ENCODE measurements at places on chromosomes 3 and 15.

- no peak for DNase-seq
These were observed 19.0 kb downstream of the ZIC4 start for GRCh38 chr3:147387291-147387884.

GRCh38 chr3:128965818-128966217 is 28.1 kb downstream of the CFAP92 start:
- no peak for DNase-seq

- no peak for DNase-seq
These were observed 237.5 kb downstream of the NTRK3 start for GRCh38 chr15:88018869-88019641.

DNA sequence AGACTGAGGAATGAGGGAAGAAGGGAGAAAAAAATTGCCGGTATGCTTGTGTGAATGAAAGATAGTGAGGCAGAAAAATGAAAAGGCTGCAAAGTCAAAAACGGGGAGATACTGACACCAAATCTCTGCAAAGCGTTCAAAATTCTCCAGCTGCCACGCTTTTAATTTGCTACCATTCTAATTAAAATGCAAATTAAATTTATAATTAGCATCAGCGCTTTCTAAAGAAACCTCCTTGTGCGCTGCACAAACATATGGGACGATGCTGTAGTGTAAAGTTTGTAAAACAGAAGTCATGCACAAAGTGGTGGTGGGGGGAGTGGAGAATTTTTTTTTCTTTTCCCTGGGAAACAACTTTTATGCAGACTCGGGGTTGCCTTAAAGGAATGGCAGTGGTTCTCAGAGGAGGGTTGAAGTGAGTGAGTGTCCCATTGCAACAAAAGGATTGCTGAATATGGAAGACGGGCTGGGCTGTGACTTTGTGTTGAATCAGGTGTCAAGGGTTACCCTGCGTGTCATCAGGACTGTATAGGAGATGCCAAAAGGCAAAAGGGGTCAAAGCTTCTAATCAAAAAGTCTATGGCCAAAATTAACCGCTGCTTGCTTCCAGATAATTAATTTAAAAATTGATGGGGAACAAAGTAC is 472.2 kb downstream of the NR2F2 start:
- no peak for DNase-seq

DNA sequence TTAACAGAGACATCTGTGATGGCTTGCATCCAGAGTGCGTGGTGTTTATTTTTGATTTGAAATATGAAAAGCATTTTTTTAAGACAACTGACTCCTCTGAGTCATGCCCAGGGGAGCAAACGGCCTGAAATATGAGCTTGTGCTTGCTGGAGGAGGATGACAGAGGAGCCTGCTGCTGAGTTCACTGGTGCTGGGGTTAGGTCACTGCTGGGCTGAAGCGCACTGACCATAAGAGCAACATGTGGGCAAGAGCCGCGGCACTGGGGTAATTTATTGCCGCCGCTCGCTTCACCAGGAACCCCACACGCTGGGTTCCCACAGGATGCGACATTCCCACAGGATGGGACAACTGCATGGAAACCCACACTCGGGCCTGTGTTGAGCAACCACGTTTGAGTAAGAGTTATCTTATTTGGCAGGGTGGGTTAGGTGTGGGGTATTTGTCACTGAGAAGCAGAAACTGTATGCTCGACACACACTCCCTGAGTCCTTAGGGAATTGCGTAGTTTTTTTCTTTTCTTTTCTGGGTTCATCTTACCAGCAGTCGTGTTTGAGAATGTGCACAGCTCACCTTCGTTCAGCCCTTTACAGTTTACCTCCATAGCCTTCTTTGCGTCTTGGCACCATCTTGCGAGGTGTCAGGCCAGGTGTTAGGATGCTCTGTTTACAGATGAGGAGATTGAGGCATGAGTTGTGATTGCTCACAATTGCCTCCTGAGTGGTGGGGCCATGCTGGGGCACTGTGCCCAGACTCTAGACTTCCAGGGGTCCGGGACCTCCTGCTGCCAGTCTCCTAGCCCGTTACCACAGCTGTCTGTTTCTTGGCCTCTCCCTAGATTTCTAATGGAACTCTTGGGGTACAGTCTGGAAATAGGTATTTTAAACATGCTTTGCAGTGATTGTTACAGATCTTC is 60.4 kb downstream of the SMAD3 start:
- no peak for DNase-seq

DNA sequence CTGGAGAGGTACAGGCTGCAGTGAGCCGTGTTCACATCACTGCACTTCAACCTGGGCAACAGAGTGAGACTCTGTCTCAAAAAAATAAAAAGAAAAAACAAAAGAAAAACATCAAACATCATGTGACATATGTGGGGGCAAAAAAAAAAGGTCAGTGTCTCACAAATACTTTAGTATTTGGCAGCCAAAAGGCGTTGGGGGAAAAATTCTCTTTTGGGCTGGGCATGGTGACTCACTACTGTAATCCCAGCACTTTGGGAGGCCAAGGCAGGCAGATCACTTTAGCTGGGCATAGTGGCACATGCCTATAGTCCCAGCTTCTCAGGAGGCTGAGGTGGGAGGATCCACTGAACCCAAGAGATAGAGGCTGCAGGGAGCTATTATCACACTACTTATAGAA is 47.6 kb downstream of the TMCC1 start:
- no peak for DNase-seq

- no peak for DNase-seq
These were observed 33.0 kb downstream of the DENND6A start for GRCh38 chr3:57659806-57660439.

GRCh38 chr3:9569054-9569453 is 15.4 kb upstream of the LHFPL4 start:
- no peak for DNase-seq

DNA sequence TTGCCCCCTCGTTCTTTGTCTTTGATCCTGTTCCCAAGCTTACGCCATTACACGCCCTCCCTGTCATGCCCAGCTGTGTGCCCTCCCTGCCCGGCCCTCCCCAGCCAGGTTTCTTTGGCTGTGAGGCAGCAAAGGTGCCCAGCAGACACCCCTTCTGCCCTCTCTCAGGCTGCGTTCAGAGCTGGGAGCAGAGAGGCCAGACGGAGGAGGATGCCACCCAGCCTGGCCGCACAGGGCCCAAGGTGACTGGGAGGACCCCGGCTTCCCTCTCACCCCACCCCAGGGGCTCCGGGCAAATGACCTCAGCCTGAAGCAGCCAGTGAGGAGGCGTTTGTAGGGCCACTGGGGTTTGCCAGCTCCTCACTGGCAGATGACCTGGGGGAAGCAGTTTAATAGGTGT is 30.8 kb upstream of the LACTB start:
- no peak for DNase-seq

GRCh38 chr3:29711255-29711771 is 430.4 kb downstream of the RBMS3 start:
- DNase-seq: no peak

DNA sequence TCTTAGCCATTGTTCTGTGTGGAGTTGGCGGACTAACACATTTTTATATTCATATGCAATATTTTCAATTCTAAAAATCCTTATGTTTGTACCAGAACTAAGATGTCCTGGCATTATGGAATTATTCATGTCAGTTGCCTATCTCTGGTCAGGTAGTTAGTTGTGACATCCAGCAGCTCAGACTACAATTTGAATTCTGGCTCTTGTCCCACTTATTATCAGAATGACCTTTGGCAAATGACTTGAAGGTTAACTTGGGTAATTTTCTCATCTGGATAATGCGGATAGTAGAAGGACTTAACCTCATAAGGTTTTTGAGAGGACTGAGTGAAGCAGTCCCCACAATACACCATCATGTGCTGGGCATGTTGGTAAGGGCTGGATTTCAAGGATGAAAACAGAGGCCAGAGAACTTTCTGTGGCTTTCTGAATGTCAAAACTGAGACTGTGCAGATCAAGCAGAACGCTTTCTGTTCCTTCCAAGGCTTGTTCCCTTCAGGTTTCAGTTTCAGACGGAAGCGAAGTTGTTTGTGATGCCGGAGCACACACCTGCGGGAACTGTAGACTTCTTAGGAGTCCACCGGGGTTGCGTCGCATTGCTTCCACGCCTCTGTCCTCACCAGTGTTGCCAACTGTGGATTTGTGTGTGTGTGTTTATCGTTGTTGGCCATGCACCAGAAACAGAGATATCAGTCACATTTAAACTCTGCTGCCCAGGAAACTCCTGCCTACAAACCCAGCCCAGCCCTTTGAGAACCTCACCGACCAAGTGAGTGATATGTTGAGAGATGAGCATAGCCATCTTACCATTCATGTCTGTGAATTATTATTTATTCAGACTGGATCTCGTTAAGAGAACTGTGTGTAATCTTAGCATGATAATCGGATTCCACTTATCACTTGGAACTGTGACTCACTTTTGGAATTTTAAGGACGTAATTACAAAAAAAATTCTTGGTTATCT is 76.0 kb downstream of the PTPRG start:
- DNase-seq: no peak

- no peak for DNase-seq
These were observed 36.9 kb upstream of the SKIL start for GRCh38 chr3:170320461-170321121.

DNA sequence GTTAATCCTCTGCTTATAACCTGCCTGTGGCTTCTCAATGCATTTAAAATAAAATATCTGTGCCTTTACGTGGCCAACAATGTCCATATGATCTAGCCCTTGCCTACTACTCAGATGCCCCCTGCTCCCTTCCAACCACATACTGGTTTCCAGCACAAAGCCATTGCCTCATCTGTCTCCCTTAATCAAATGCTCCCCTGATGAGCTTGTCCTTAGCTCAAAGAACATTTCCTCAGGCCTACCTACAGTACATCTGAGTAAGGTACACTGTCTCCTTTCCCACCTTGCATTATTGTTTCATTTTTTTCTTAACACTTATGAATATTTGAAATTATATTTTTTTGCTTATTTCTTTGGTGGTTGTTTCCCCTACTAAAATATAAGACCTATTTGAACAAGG is 5.9 kb upstream of the TSC22D2 start:
- DNase-seq: no peak

DNA sequence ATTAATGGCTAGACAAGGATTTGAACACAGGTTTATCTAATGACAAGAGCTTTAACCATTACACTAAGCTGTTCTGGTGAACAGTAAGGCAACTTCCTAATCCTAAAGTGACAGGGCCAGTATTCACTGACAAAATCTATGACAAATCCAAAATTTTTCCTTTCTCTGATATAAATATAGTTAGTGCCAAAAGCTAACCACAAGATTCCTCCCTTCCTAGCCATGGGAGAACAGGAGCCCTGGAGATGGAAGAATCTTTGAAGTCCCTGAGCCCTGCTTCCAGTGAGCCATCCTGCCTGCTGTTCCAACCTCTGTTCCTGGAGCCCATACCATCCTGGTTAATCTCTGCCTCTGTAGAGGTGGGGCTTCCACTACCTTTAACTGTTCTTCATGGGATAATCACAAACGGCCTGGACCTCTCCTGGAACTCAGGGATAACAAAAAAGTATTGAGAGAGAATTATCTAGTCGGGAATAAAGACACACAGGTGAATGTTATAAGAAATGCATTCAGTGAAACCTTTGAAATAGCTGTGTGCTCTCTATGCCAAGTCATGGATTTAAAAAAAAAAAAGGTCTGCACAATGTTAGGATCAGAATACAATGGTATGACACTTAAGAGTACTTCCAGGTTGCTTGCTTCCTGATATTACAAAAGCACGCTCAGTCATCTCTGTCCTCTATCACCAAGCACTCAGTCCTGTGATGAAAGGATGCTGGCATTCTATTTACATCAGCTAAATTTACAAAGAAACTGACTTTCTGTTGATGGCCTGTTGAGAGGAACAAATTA is 235.8 kb downstream of the SUCLG2 start:
- no peak for DNase-seq

DNA sequence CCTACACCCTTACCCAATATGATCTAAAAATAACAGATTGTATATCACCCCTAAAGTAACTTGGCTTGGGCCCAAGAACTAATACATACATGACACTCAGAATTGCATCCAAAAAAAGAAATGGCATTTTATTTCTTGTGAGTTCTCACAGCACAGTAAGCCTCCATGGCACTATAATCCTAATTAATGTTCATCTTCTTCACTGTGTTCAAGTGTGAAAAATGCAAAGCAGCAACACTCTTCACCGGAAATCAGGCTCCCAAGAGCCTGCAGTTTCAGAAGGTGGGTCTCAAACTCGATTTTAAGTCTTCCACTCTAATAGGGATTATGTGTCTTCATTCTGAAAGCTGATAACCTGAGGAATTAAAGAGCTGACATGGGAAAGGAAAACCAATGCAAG is 142.8 kb upstream of the TSC22D2 start:
- DNase-seq: peak; percentile 62

- no peak for DNase-seq
These were observed 474.3 kb downstream of the RSL24D1 start for GRCh38 chr15:54722342-54722986.

GRCh38 chr3:58135712-58136543 is 74.8 kb downstream of the DNASE1L3 start:
- no peak for DNase-seq

GRCh38 chr15:40054855-40055575 is 16.0 kb upstream of the SRP14 start:
- DNase-seq: no peak

DNA sequence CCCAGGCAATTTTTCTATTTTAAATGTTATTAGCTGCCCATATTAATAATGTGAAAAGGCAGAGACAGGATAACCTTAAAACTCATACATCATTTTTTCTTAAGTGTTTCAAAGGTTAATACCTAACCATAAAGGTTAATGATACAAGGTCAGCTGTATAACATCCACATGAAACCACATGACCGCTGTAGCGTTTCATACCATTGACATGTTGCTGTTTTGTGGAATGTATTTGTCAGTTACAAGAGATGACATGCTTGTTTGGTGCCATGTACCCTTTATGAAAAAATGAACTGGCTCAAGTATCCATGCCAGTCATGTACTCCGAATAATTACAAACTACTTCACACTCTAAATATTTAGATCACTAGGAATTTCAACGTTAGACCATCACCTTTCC is 207.4 kb downstream of the FMN1 start:
- no peak for DNase-seq

DNA sequence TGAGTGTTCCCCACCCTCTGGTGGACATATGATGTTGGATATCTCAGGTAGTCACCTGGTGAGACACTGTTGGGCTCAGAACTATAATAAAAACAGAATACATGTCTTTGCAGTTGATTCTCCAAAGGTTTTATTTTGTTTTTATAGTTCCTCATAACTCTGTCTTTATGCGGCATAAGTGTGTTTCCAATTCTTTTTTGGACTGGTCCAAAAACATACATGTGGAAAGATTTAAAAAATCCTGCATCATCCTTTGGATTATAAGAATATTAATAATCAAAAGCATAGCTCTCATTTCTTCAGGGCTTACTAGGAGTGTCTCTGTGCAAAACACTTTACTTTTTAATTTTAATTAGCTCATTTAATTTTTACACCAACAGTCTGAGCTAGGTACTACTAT is 71.0 kb upstream of the ANKRD34C start:
- no peak for DNase-seq

DNA sequence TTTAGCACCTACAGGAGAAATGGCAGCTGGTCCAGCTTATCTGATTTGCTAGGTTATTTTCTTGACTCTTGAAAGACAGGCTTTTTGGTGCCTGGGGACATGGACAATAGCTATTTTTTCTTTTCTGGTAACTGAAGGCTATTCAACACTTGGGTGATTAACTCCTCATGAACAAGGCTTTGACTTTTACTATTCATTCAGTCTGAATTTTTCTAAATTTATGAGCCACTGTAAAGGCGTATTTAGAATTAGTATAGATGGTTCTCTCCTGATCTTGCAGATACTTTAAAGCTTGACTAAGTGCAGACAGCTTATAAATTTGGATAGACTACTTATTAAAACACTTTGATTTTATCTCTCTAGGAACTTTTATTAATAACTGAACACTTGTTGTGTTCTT is 18.4 kb upstream of the GFM1 start:
- DNase-seq: no peak

GRCh38 chr3:14154276-14154675 is 24.1 kb downstream of the XPC start:
- no peak for DNase-seq

All from Karpas-422 (cell line).